ENCODE measurements at places on chromosomes 6 and 20.

GRCh38 chr20:55461519-55461918 lies 543.8 kb downstream of the CBLN4 start:
- no peak for DNase-seq

- no peak for DNase-seq
Measured at GRCh38 chr6:35669451-35670045, 19.2 kb downstream of the FKBP5 start.

- DNase-seq = no peak
Measured at GRCh38 chr20:49981218-49982071, 1.3 kb upstream of the SNAI1 start.

GRCh38 chr6:3592371-3592941 lies 135.6 kb upstream of the SLC22A23 start:
- DNase-seq = peak; percentile 89

DNA sequence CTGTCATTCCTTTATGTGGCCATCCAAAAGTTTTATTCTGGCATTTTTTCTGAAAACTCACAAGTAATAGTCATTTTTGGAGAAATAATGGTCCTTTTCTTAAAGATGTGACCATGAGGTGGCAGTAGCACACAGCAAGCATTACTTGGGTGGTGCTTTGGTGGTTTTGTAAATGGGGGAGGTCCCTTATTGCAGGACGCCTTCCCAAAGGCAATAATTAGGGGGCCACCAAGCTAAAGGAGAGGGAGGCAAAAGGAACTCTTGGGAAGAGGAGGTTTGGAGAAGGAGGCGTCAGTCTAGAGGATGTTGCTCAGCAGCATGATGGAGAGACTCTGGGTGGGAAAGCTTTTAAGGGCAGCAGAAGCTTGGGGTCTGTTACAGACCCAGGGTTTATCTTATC lies 422.6 kb upstream of the MMS22L start:
- DNase-seq = no peak

DNA sequence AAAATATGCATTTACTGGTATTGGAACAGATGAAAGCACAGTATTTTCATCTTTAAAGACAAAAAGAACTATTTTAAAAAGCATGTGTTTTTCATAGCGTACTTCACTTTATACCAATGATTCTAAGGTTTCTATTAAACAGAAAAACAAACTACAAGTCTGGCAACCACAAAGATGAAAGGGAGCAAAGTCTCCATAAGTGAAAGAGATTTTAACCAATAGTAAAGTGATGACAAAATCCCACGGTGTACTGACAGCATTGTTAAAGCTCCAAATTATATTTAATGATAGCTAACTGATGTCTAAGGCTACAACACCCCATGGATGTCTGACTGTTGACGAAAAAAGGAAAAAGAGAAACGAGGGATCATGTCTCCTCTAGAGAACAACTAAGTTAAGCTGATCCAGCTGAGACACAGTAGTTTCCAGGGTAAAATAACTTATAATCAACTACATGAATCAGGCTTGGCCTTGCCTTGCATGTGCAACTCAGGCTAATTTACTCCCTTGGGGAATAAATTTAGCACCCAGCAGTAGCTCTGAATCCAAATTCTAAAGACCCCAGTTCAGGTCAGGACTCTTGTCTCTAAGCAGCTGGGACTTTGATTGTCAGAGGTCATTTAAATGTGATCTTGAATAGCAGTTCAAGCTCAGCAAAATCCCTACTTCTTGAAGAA lies 56.0 kb upstream of the TAB2 start:
- DNase-seq = no peak

GRCh38 chr20:5474646-5475550 lies 158.1 kb upstream of the PROKR2 start:
- DNase-seq = no peak

Measured in fibroblast of the conjunctiva (primary cell).